ENCODE measurements at places on chromosomes 3 and 15.

DNA sequence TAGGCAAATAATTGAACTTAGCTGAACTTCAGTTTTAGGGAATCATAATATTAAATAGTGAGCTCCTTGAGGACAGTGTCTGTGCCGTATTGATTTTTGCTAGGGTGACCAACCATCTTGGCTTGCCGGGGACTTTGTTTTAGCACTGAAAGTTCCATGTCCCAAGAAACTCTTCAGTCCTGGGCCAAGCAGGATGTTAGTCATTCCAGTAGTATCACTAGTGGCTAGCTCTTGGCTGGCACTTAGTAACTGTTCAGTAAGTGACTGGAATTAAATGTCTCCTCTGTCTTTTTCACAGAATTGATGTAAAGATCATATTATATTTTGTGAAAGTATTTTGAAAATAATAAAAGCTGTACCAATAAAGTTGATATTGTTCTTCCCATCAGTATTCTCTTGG, 42.3 kb downstream of the RSRC1 start:
- DNase-seq = no peak

- DNase-seq = no peak
Observed at GRCh38 chr3:45592830-45593707, 1.5 kb upstream of the LIMD1 start.

GRCh38 chr3:168473334-168473890, 377.7 kb upstream of the GOLIM4 start:
- DNase-seq = no peak

DNA sequence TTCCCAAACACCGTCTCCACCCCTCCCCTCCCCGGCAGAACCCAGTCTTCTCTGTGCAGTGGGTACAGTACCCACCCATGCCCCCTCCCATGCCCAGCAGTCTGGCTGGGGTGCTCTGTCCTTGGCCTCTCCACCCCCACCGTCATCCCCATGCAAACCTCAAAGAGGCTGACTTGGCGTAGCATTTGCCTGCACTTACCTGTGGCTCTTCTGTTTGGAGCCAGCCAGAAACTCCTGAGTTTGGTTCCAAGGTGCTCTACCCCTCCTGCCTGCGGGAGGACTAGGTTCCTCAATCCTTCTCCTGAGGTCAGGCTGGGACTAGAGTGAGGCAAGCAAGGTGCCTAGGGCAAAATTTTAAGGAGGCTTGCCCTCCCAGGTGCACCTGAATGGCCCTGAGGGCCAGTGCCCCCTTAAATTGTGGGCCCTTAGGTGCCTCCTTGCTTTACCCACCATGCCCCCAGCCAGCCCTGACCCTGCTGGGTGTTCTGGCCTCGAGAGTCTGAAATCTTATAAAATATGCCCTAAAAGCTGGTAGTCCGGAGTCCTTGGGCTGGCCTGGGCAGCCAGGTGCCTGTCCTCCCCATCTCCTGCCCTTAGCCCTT, 47.1 kb upstream of the C15orf39 start:
- DNase-seq = no peak

DNA sequence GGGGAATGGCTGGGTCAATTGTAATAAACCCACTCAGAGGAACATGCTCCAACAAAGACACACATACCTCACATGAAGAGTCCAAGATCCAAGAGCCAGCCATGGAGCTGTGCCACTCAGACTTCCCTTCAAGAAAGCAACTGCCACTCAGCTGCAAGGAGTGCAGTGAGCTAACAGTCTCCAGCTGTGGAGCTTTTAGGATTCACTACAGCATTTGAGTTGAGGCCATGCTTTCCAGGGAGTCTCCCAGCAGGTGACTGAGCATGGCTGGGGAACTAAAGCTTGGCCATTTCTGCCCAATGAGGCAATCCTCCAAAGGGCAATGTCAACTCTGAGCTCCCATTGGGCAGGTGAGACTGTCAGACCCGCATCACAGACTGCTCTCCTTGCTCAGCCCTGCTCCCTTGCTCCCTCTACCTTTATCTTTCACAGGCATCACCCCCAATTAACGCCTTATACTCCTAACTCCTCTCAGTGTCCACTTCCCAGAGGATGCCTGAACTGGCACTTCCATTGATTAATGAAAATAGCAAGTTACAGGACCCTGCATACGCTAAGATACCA, 165.3 kb upstream of the CTNNB1 start:
- DNase-seq = no peak

- DNase-seq = no peak
Observed at GRCh38 chr3:51929420-51930003, 12.2 kb downstream of the RRP9 start.

DNA sequence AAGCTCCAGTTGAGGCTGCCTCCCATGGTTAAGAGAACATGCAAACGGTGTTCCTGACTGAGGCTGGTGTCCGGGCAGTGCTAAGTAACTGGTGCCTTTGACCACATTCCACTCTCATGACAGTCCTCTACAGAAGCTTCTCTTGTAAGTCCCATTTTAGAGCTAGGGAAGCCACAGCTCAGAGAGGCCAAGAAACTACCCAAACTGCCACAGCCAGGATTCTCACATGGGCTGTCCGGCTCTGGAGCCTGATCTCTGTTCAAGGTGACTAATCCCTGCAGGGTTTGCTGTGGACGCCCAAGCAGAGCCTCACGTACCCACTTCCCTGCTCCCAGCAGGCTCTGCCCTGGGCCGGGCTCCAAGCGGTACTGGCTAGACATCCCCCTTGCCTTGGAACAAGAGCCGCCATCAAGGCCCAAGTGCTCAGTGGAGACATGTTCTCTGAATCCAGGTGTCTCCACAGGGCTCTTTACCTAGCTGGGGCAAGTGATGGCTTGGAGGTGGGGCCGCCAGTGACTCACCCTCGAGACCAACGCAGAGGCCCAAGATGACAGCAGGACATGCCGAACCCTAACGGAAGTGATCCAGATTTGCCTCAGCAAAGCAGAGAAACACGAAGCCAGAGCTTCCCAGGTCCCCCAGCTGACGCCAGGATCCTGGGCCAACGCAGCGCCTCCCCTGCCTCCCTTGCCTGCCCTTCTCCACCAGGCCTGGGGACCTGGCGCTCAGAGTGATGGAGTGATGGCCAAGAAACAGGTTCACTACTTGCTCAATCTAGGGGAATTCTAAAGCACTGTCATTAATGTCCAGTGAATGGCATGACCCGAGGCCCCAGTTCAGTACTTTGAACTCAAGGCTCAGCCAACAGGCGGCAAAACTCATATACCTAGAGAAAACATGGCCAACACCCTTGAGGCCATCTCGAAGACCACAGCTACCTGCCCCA, 24.4 kb downstream of the KLHL25 start:
- no peak for DNase-seq

DNA sequence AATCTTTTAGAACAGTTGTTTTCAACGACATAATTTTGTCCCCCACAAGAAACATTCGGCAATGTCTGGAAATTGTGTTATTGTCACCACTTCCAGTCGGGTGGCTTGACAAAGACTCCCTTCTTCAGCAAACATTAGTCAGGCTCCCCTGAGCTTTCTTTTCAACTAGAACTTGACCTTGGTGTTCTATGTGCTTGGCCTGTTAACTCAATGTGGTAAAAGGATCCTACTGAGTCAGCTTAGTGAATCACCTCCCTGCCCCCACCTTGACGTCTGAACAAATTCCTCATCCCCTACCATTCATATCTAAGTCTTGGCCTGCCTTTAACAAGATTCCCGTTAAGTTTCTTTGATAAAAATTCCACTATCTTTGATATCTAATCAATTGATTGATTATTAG, 465.0 kb upstream of the ROBO1 start:
- DNase-seq = no peak
